Esophagus squamous epithelium (tissue), 5 donors: ENCODE measurements at places on chromosomes 3 and 15.

DNA sequence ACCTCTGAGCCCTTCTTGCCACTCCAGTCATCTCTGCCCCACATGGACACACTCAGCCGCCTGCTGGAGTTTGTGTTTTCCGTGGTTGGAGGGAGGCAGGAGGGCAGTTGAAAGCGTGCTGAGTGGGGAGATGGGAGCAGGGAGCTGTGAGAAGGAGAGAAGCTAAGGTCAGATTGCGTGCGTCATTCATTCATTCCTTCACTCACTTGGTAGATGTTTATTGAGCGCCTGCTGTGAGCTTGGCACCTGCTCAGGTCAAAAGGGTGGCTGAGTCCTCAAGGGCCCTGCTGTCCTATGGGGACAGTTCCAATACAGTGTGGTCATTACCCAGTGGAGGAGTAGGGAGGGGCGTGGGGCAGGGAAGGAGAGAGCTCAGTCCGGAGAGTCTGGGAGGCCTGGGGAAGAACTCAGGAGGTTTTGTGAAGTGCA lies 23.5 kb downstream of the LIMD1 start:
- DNase-seq, result no peak

- no peak for DNase-seq
Measured at GRCh38 chr15:71153823-71154524, 38.7 kb downstream of the THSD4 start.

DNA sequence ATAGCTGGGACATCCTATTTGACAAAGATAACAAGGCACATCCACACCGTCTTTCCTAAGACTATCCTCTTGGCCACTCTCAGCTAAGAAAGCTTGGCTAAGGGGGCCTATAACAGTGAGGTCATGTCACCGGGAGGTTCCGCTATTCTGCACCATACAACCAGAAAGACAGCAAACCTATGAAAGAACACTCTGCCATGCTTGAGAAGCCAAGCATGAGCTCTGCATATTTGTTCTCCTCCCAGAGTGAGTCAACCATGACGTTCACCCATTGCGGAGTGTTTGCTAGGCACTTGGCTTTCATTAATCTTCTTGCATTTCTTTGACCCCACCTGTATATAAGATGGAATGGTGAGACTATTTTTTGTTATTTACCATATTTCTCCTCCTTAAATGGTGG lies 141.2 kb downstream of the GMNC start:
- DNase-seq, result no peak

- DNase-seq, result no peak
Measured at GRCh38 chr3:62951037-62951613, 75.9 kb upstream of the CADPS start.

DNA sequence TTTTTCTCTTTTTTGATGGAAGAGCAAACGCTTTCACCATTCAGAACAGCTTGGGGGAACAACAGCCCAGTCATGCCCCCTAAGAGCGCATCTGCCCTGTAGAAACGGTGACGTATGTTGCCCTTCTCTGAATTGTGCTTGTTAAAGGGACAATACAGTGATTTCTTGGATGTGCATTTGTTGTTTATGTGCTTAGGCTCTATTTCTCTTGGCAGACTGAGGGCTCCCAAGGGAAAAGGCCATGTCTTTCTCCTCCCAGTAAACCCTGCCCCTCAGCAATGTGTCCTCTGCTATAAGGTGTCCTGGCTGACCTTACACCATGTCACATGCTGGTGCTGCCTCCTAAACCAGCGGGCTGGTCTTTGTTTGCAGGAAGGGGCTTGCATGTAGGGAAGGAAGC lies 346.1 kb downstream of the EPHB1 start:
- no peak for DNase-seq

- DNase-seq, result no peak
Measured at GRCh38 chr3:21954709-21955108, 203.7 kb upstream of the ZNF385D start.

DNA sequence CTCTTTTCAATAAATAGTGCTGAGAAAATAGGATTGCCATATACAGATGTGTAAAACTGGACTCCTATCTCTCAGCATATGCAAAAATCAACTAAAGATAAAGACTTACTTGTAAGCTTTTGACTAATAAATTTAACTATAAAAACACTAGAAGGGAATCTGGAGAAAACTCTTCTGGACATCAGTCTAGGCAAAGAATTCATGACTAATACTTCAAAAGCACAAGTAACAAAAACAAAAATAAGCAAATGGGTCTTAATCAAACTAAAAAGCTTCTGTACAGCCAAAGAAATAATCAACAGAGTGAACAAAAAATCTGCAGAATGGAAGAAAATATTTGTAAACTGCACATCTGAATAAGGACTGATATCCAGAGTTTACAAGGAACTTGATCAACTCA lies 1122.2 kb downstream of the TBL1XR1 start:
- no peak for DNase-seq

GRCh38 chr3:159260049-159260662 lies 458.3 kb downstream of the MFSD1 start:
- DNase-seq, result no peak

- DNase-seq, result no peak
Measured at GRCh38 chr3:6540981-6541380, 319.9 kb upstream of the GRM7 start.

DNA sequence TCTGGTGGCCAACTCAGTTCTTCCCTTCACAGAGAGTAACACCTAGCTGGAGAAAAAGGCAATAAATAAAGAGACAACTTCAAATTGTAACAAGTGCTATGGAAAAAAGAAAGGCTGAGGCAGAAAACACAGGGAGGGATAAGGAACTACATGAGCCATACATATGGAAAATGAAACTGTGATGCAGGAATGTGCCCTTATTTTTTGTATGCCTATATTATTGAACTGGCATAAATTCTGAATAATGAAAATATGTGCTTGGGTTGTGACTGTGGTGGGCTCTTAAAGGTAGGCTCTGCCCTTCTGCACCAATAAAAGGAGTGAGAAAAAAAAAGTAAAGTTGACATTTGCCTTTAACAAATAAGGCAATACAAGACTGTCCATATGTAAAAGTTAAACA lies 19.6 kb downstream of the FHIT start:
- no peak for DNase-seq

GRCh38 chr3:127821394-127821793 lies 921 bp downstream of the MGLL start:
- DNase-seq, result no peak

DNA sequence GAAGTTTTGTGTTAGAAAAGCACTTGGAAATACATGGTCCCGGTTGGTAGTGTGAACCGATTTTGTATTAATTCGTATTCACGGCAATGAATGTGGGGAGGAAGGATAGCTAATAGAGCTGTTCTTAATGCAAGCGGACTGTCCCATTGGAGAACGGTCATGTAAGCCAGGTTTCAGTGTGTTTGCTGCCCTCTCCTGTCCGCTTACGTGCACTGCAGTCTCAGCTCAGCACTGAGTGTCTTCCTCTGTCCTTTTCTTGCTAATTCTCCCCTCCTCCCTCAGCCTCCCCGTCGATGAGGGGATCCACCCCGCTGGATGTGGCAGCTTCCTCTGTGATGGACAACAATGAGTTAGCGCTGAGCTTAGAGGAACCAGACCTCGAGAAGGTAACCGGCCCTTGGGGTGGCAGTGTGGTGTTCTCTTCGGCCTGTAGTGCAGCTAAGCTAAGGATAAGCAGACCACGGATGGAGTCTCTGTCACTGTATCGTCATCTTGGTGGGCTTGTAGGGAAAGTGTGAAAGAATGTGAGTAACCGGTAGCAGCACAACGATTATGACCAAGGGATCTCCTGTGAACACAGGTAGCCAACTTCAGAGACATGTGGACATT lies 267.5 kb upstream of the CHRM5 start:
- DNase-seq, result no peak

- no peak for DNase-seq
Measured at GRCh38 chr3:97863031-97863430, 41.2 kb downstream of the CRYBG3 start.

DNA sequence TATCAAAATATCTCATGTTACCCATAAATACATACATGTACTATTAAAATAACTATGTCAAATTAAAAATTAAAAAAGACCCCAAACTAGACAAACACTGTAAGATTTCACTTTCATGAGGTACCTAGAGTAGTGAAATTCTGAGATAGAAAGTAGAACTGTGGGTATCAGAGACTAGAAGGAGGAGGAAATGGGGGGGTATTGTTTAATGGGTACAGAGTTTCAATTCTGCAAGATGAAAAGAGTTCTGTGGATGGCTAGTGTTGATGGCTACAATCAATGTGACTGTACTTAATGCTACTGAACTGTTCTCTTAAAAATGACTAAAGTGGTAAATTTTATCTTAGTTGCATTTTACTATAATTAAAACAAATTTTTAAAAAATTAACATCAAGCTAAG lies 36.6 kb downstream of the RFX7 start:
- no peak for DNase-seq

GRCh38 chr15:96237002-96237401 lies 93.5 kb upstream of the NR2F2 start:
- DNase-seq, result no peak

DNA sequence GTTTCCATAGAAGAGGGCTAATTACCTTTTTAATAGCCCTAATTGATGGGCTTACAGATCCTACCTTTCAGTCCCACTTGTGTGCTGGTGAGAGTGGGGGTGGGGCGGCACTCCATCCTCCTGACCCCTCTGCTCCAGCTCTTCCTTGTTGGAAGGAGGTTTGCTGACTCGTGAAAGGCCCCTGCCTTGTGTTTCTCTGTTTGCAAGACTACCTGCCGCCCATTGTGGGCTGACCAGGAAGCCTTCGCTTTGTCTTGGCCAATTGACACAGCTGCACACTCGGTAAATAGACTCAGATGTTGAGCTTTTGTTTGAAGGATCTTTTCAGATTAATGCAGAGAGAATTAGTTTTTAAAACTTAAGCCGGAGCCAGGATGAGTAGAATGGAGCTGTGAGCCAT lies 197.3 kb upstream of the HES1 start:
- no peak for DNase-seq

DNA sequence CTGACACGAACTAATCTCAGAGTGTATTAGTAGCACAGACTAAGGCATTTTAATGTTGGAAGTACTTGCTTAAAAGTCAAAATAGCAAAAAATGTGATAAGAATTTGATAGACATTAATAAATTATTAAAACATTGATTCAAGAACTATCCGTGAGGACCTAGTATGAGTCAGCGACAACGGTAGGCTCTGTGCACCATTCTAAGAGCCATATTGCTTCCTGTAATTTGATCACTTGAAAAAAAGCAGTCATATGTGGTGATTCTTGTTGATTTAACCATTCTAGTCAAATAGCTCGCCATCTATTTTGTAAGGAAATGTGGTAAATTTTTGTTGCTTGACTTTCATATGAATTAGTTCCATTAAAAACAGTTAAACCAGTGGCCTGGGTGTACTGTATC lies 534.9 kb upstream of the ARRDC4 start:
- DNase-seq, result no peak

GRCh38 chr3:64253689-64254088 lies 28.4 kb upstream of the PRICKLE2 start:
- no peak for DNase-seq

DNA sequence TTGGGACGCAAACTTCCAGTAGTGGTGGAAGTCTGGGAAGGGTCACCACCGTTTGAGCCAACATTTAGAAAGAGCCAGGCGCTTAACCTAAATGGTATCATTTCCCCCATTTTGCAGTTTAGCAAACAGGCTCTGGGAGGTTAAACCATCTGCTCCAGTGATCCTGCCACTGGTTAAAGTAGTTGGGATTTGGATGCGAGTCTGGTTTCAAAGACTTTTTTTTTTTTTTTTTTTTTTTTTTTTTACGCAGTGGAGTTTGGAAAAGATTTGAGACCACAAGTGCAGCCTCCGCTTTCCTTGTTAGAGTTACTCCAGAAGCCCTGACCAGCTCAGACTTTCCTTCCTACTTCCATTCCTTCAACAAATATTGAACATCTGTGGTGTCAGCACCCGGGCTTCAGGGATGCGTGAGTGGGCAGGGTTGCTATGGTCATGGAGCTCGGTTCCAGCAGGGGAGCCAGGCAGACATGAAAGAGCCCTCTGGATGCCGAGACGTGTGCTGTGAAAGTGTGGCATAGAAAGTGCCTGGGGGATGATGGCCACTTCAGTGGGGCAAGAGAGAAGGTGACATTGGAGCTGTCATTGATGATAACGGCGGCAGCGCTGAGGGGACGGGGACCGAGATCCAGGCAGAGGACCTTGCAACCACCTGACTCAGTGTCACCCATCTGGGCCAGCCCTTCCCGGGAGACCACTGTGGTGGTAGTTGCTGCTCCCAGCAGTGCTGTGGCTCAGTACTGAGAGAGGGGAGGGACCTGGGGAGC lies 1.1 kb upstream of the RNU6-1 start:
- no peak for DNase-seq

- DNase-seq, result no peak
Measured at GRCh38 chr3:68620211-68620610, 312.1 kb downstream of the TAFA4 start.

DNA sequence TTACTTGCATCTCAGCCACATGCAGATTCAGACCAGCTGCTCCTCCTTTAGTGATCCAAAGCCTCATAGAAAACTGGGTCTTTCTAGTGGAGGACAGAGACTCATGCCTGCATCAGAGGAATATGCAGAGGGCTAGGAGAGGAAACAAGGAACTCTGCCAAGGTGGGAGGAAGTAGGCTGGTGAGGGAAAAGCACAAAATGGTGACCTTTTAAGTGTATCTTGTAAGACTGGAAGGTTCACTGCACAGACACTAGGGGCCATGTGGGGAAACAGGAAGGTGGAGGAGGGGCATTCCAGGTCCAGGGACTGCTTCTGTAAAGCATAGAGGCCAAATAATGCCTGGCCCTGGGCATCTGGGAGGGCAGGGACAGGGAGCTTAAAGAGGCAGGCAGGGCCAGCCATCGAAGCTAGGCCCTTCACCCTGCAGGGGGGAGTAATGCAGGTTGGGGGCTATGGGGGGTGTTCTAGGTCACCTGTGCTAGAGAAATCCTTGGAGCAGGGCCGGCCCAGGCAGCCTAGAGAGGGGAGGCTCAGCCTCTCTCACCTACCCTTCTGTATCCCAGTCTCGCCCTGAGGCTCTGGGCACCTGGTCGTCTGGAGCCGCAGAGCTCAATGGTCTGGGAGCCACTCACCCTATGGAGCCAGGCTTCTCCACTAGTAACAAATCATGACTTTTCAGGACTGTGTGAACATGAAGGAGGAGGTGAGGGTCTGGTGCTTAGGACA lies 117.7 kb downstream of the DNAJB8 start:
- DNase-seq, result no peak

DNA sequence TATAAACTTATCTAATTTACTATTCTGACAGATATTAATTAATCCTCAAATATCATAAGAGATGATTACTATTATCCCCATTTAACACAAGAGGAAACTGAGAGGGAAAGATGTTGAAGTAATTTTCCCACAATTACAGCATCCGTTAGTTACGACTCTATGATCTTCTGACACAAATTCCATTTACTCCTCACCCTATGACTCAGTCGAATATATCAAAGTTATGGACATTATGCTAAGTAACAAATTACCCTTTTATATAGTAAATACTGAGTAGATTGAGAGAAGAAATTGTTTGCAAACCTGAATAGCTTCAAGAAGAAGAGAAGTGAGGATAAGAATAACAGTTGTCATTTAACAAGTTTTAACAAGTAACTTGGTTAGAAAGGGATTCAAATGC lies 340.0 kb downstream of the TBC1D5 start:
- DNase-seq, result no peak

GRCh38 chr3:126573492-126574117 lies 14.9 kb upstream of the C3orf22 start:
- DNase-seq, result no peak
